ENCODE measurements at places on chromosomes 1 and 21. TPM values are rescaled to one million over a fixed set of nuclear protein-coding genes. Genes with fewer than 3 reads are reported as not detected.

- H3K27me3 ChIP-seq = no peaks in the 10 kb centered on the region
- no peak overlapping the region for H3K27ac ChIP-seq
- no peak overlapping the region for H3K4me3 ChIP-seq
Measured at GRCh38 chr1:52243221-52243987, 101.5 kb downstream of the ZFYVE9 start.

DNA sequence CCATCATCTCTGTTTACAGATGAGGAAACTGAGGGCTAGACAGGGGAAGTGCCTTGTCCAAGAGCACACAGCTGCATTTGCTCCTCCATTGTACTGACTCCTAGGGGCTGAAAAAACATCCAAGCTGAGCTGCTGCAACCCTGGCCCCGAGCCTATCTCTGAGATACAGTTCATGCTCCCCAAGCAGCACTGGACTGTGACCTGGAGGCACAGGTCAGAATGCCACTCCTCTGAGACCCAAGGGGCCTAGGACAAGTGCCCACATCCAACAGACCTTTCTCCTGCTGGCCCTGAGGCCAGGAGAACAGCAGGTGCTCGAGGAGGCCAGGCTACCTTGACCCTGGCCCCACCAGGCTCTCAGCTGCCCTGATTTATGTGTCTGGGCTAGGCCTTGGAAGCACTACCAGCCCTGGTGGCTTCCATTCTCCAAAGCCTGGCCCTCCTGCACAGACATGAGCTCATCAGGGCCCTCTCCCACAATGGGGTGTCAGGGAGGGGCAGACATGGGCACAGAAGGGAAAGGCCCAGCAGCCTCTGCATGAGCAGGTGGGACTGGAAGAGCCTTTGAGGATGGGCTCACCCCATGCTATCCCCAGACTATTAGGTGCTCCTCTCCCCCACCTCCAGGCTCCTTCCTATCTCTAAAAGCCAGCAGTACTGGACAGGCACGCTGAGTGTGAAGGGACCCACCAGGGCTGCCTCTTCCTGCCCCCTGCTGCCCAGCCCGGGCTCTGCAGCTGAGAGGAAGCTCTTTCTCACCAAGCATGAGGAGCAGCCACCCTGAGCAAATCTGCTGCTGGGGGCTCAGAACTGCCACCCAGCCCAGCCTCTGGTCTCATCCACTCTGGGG, 18.8 kb downstream of the ADGRB2 start:
- peaks cover 5% of the 10 kb centered on the region for H3K4me1 ChIP-seq
- no peak overlapping the region for H3K4me3 ChIP-seq
- H3K27me3 ChIP-seq = no peaks in the 10 kb centered on the region
- no peak overlapping the region for H3K27ac ChIP-seq
- DNase-seq = peak; percentile 60

- H3K4me3 ChIP-seq = no peak overlapping the region
- H3K4me1 ChIP-seq = peaks cover 10% of the 10 kb centered on the region
- no peak overlapping the region for H3K27ac ChIP-seq
- DNase-seq = no peak
Measured at GRCh38 chr1:39938856-39939255, 16.1 kb upstream of the MFSD2A start.

Gene GUCA2B
- not detected for total RNA-seq

Gene SYT6
- 0.60 TPM for total RNA-seq

Gene SMYD3
- 37.7 TPM for total RNA-seq

Gene RSPO1
- not detected for total RNA-seq

Gene AURKAIP1
- 187 TPM for total RNA-seq
